Sigmoid colon (tissue), 7 donors: ENCODE measurements at places on chromosomes 7 and 10.
A peak's percentile ranks its signal among the peaks of the same experiment; 100 is the strongest.

DNA sequence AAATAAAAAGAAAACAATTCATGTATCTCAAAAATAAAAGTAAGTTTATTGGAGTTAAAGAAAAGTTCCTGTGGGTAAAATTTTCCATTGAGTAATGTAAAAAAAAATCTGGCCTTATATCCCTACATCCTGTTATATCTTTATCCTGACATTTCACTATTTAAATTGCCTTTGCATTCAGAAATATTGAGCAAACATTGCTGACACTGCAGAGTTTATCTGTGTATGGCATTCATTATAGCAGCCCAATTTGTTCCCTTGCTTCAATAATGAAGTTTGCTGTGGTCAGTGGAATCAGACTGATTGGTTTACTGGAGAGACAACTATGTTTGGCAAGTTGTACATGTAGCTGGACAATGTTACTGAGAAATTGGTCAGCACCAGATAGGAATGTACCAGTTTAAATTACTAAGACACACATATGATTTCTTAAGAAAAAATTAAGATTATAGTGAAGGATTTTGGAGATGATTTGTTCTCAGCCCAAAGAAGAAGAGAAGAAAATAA lies 271.7 kb downstream of the ANKRD7 start:
- no peak for DNase-seq

DNA sequence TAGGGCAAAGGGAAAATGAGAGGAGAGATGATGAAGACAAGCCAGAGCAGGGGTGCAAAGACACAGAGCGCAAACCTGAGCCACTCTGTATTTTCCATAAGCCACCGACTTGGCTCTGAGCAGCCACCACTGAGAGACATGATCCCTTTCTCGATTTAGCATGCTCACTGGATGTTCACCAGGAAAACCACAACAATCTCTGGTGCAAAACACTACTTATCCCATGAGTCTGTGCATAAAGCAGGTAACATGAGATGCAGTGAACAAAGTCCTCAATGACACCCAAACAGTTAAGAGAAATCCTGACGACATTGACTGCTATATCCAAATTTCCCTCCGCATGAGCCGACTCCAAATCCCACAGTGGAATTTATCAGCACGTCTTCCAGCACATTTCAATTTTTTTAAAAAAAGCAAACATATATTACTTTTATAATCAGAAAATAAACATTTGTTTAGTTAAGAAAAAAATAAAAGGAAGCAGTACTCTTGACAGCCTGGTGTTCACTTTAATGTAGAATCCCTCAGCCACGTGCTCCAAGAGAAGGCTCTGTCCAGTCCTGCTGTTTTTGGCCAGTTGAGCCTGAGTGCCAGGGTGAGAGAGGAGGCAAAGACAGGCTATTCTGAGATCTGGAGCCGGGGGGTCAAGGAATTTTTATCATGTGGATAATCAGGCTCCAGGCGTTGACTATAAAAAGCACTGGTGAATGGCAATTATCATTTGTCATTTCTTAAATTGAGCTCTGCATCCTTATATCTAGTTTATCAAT lies 238.4 kb downstream of the KCNMA1 start:
- no peak for DNase-seq

DNA sequence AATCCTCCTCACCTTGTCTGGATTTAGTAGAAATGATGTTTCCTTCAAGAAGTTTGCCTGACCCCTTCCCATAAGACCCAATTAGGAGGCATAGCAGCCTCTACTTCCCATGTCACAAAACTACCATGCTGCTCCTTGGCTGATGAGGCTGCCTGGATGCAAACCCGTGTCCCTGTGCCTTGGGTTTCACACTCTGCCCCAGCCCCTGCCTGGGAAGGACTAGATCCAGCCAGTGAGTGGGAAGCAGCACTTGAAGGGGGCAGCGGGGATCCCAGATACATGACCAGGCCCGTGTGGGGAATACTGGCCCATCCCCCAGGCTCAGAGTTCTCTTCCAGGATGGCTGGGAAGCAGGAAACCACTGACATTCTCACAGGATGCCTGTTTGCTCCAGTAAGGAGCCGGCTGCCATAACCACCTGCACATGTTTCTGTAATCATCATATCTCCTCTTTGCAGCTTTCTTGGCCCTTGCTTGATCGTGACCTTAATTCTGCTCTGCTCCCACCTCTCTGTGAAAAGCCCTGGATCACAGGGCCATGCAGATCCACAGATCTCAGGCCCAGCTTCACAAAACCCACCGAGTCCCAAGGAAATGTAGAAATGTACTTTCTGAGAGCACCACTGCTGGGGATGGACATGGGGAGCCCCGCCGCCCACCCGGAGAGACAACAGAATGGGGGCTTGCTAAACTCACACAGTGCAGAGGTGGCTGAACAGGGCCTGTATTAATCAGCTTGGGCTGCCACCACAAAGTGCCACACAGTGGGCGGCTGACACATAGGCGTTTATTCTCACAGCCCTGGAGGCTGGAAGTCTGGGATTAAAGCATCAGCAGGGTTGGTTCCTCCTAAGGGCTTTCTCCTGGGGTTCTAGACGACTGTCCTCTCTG lies 287.8 kb upstream of the IGFBP3 start:
- DNase-seq: no peak

DNA sequence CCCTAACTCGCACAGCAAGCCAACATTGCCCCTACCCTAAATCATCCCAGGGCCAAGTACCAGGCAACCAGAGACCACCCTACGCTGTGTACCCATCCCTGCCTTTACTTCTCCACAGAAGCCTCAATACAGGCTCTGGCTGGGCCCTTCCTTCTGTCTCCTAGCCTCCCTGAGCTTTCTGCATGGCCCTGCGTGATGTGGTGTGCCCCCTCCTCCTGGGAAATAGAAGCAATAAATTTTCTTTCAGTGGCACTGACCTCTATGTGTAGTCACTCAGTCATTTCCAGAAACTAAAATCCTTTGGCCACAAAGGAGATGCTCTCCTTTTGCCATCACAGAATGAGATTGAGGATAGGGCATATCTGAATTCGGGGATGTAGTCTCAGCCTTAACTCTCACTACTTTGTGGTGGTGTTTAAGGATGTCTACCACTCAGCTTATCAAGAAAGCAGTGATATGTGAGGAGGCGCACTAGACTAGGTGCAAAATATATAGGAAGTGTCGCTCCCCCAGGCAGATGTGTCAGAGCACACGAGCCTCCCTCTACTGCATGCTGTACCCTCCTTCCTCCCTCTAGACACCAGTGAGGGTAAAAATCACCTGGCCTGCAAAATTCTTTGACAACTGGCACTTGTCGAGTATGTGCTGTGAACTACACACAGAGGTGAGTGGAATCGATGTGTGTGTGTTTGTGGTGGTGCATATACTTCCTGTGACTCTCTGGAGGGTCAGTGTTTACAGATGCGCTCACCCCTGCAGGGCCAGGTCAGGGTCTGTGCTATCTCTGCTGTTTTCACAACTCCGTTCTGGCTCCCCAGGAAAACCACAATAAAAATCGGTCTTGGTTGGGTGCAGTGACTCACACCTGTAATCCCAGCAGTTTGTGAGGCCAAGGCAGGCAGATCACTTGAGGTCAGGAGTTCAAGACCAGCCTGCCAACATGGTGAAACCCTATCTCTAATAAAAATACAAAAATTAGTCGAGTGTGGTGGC lies 825.9 kb upstream of the IGFBP3 start:
- no peak for DNase-seq

DNA sequence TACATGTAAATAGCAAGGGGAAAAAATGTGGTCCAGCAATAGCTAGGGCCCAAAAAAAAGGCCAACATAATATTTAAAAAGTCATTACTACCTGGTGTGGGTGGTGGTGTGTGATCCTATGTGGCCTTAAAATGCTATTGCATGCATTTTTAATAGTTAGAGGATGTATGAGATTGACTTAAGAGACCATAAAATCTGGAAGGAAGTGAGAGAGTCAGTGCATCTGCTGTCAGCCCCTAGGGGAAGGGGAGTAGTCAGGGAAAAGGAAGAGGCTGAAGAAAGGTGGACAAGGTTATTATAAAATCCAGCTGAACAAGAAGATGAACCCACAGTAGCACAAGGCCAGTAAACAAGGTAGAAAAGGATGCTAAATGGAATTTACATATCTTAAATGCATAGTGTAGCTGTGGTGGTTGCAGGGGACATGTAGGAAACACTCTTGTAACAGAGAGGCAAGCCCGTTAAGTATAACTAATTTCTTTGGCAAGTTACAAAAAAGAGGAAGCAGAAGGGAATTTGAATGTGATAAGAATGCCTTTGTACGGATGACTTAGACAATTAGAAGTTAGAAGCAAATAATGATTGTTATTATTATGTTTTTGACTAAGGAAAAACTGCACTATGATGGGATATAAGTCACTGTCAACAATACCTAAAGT lies 11.9 kb upstream of the NDUFA5 start:
- no peak for DNase-seq

GRCh38 chr7:150903606-150904005 lies 51.3 kb downstream of the AOC1 start:
- DNase-seq: peak; percentile 92

GRCh38 chr7:32518534-32519140 lies 23.3 kb downstream of the AVL9 start:
- no peak for DNase-seq

GRCh38 chr7:30040938-30041337 lies 12.7 kb downstream of the PLEKHA8 start:
- no peak for DNase-seq

DNA sequence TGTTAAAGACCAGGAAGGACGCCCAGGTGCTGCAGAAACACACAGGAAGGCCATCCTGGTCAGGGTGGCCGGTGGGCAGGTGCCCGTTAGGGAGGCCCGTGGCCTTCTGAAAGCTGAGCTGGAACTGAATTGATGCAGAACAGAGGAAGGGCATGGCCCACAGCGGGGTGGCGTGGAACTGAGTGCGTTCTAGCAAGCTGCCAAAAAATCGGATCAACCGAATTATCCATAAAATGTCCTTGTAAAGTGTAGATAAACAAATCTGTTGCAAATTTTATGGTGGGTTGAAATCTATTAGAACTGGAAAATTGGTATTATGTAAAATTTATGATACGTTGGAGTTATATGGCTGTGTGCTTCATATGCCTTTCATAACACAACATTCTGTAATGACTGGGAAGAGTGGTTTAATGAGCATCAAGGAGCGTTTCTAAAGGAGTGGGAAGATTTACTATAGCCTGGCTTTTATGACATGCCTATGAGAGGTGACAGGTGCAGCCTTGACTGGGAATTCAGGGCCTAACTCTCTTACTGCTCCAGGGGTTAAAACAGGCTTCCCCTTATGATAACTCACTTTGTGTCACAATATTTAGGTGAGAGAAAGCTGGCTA lies 108.1 kb downstream of the GPR26 start:
- DNase-seq: no peak
